Activated naive CD8-positive, alpha-beta T cell treated with anti-CD3 and anti-CD28 coated beads, Interleukin-2, amount 10 ng/mL, durations not matched to agents 7 days and 5 days (primary cell): ENCODE measurements at places on chromosomes 4 and X. TPM values are rescaled to one million over a fixed set of nuclear protein-coding genes. Genes with fewer than 3 reads are reported as not detected.

CXCL11 gene
- total RNA-seq: not detected

PABPC1L2A gene
- not detected for total RNA-seq

GRCh38 chr4:20773144-20773997 lies 73.1 kb downstream of the PACRGL start:
- peak; percentile 26 for DNase-seq

- DNase-seq: no peak
Observed at GRCh38 chr4:81136161-81136905, 78.7 kb downstream of the PRKG2 start.

DNA sequence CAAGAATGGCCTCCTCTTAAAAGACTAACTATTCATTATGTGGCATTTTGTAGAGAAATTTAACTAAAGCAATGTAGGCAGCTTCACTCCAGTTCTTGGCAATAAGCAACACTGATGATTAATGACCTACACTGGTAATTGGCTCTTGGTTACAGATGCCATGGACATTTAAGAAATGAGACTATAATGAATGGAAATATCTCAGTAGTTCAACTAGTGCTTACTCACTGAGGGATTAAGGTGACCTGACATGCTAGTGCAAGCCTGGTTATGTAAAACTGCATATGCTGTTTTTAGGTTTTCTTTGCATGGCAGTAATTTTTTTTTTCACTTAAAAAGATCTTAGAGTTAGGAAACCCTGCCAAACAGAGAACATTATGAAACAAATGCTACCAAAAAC lies 152.7 kb upstream of the AADAT start:
- no peak for DNase-seq

- no peak for DNase-seq
Observed at GRCh38 chr4:47662975-47663374, 174.9 kb downstream of the CORIN start.

- no peak for DNase-seq
Observed at GRCh38 chrX:43661521-43662240, 5.6 kb downstream of the MAOA start.

DNA sequence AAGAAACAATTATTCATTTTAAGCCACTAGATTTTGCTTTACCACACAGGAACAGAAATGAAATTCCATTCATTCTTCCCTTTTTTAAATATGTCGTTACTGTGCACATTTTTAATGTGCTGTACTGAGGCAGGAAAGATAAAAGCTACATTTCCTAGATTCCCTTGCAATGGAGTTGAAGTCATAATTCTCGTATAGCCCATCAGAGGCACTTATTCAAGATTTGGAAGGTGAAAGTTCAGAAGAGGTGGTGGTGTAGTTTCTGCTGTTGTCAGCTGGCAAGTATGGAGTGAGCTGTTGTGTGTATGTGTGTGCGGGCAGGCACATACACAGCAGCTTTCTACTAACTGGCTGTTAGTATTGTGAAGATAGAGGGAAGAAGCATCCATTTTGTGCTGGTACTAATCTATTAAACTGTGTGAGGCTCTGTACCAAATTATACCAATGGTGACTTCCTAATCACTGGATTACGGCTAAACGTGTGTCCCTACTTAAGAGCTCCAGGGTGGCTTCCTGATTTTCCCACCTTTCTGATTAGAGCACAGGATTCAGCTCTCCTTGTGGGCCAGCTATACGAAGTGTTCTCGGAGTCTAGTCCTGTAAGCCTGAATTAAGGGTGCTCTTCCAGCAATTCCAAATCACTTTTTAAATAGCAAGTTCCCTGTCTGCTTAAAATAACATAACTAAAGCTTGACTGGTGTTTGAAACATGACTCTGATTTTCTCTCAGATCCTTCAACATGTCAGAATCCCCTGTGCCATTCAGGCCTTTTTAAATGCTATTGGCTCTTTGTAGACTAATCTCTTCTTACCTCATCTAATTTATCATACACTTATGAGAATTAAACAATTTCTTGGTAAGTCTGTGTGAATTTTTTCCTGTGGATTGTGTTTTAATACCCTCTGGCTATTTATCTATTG lies 43.8 kb downstream of the PDS5A start:
- DNase-seq: no peak

- DNase-seq: no peak
Observed at GRCh38 chrX:69884210-69884609, 165.5 kb downstream of the AWAT2 start.

DNA sequence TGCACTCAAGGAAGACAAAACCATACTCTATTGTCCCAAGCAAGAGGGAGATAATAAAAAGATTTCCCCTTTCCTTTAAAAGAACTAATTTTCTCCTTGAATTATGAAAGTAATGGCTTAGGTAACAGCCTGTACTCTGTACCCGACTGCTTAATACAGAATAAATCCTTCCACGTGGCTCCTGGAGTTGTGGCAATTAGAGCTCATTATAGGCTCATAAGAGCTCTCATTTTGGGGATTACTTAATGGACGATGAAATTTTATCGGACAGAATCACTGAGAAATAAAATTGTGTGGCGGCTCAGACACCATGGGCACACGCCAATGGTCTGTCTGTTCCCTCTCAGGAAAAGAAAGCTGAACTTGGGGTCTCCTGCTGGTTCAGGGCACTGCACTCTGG lies 2.8 kb upstream of the GSX2 start:
- no peak for DNase-seq

GRCh38 chr4:30720661-30721184 lies 554 bp downstream of the PCDH7 start:
- DNase-seq: peak; percentile 34

DNA sequence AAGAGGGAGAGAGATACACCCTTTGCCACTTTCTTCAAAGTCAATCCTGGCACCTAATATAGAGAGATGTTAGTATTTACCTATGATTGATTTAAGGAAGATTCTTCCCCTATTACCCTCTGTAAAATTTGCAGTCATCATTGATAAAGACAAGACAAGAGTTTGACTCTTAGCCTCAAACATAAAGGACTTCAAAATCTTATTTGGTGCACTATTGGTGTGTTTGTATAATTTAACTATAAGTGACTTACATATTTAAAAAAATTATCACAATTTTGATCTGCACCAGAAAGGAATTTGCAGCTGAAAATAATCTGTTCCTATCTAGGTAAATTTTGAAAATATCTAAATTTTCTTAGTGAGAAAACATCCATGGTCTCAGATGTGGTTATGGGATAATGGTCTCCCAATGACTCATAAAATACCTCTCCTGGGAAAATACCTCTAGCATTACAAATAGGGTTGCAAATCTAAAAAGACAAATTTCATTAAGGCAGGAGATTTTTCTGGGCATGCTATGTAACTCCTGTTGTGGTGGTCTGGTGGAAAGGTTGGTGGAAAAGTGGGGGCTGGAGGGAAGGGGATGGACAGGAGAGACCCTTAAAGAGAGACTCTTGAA lies 173.6 kb upstream of the MED14 start:
- no peak for DNase-seq
